Activated CD4-positive, alpha-beta memory T cell treated with anti-CD3 and anti-CD28 coated beads for 36 hours (primary cell): ENCODE measurements at places on chromosomes 13 and 19.

DNA sequence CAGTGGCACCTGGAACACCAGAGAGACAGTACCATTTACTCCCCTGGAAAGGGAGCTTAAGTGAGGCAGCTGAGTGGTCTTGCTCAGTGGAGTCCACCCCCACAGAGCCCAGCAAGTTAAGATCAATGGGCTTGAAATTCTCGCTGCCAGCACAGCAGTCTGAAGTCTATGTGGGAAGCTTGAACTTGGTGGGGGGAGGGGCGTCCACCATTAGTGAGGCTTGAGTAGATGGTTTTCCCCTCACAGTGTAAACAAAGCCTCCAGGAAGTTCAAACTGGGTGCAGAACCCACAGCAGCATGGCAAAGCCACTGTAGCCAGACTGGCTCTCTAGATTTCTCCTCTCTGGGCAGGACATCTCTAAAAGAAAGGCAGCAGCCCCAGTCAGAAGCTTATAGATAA is 30.3 kb upstream of the CEACAM4 start:
- no peak for DNase-seq

DNA sequence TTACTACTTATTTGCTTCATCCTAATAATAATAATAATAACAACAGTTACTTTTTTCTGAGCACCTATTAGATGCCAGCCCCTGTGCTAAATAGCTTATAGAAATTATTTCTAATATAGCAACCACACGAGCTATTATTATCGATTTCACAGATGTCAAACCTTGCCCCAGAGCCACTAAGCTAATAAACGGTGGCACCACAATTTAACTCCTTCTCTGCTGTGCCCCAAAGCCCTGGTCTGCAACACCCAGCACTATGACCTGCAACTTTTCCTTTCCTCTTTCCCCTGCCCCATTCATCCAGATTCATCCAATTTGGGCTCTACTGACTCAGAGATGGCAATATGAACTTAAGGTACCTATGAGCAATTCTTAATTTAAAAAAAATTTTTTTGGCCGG is 6.4 kb downstream of the RFX2 start:
- DNase-seq = no peak

GRCh38 chr13:60143775-60144174 is 20.0 kb downstream of the DIAPH3 start:
- DNase-seq = no peak

- no peak for DNase-seq
Measured at GRCh38 chr13:105597573-105597972, 937.9 kb downstream of the EFNB2 start.

DNA sequence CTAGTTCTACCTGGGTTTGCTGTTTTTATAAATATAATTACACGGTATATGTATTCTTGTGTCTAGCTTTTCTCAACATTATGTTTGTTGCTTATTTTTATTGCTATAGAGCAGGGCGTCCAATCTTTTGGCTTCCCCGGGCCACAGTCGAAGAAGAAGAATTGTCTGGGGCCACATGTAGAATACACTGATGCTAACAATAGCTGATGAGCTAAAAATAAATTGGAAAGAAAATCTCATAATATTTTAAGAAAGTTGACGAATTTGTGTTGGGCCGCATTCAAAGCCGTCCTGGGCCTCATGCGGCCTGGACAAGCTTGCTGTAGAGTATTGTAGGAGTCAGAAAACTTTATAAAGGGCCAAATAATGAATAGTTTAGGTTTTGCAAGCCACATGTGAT is 33.9 kb downstream of the GPR12 start:
- DNase-seq = no peak

GRCh38 chr19:35114353-35115176 is 1.1 kb upstream of the FXYD3 start:
- peak; percentile 78 for DNase-seq

DNA sequence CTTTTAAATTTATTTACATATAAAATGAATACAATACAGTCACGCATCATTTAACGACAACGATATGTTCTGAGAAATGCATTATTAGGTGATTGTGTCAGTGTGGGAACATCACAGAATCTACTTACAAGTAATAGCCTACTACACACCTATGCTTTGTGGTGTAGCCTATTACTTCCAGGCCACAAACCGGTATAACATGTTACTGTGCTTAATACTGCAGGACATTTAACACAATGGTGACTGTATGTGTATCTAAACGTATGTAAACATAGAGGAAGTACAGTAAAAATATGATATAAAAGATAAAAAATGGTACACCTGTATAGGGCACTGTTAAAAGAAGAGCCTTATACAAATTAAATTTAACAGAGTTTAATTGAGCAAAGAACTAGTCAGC is 62.4 kb upstream of the KLHL1 start:
- DNase-seq = no peak

DNA sequence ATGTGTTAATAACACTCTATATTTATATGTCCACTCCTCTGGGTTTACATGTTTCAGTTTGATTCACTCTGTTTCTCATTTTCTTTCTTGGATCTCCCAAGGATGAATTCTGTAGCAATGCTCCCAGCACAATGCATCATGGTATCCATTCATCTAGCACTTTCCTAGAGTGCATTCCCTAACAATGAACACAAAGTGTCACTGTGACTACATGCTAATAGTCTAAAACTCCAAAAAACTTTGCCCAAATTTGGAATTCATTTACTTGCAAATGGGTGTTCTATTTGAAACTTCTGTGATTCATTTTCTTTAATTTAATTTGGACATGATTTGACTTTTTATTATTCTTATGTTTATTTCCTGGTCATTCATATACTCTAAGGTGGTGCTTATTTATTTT is 286.3 kb downstream of the POU4F1 start:
- DNase-seq = no peak

- DNase-seq = no peak
Measured at GRCh38 chr19:39138221-39139211, 12.9 kb downstream of the PAK4 start.

DNA sequence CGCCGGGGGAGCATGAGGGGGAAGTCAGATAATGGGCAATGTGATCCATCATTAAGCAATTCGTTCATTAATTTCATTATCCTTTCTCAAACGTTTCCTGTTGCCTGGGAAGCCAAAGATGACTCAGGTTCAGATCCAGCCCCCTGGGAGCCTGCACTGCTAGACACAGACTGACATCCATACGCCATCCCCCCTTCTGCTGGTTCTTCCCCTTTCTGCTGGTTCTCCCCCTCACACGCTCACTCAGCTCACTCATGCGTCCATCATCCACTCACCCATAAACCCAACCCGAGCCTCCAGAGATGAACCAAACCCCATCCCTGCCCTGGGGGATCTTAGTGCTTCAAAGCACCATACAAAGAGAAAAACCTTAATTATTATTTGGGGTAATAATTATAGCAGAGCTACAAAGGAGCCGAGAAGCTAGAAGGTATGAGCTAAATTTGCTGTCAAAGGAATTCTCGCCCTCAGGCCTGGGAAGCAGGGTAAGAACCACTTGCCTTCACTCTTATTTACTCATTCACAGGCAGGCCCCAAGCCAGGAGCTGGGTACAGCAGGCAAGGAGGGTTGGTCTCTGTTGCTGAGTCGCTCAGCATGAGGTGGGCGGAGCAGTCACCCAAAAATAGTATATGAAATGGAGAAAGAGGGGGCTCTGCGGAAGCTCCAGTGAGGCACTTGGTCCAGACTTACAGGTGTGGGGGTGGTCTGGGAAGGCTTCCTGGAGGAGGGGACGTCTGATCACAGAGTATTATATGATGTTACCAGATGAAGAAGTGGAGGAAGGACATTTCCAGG is 7.0 kb upstream of the ZNF444 start:
- DNase-seq = no peak

GRCh38 chr13:50934735-50935435 is 25.3 kb downstream of the RNASEH2B start:
- DNase-seq = no peak

DNA sequence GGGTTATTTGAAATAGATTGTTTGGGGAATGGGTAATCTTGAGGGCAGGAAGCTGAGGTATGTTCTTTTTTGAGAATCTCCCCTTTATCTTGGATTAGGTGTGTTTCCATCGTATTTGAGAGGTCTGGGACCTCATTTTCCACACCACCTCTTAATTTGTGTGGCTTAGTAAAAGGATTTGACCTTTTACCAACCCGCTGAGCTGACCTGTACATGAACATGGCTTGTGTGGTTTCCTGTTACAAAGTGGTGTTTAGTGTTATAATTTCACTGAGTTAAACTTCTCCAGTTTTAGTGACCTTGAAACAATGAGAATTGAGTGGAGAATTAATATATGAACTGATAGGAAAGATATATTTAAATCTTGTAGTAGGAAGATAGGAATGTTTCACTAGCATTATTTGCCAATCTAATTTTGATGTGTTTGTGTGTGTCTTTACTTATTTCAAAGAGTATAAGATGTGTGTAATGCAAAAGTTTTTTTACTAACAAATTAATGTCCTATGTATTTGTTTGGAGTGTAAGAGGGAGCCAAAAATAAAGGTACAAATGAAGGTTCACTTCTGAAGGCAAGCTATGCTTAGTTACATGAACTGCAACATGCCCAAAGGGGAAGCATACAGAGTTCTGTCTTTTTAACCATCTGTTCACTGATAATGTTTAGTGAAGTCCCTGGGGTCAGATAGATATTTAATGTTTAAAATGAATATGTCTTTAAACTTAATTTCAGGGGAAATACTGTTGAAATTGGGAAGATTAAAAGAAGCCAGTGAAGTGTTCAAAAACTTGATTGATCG is 17.1 kb downstream of the NAA16 start:
- no peak for DNase-seq

GRCh38 chr19:7923295-7924191 is 2.4 kb downstream of the CTXN1 start:
- DNase-seq = no peak

- no peak for DNase-seq
Measured at GRCh38 chr19:334296-335071, 10.1 kb downstream of the MIER2 start.

DNA sequence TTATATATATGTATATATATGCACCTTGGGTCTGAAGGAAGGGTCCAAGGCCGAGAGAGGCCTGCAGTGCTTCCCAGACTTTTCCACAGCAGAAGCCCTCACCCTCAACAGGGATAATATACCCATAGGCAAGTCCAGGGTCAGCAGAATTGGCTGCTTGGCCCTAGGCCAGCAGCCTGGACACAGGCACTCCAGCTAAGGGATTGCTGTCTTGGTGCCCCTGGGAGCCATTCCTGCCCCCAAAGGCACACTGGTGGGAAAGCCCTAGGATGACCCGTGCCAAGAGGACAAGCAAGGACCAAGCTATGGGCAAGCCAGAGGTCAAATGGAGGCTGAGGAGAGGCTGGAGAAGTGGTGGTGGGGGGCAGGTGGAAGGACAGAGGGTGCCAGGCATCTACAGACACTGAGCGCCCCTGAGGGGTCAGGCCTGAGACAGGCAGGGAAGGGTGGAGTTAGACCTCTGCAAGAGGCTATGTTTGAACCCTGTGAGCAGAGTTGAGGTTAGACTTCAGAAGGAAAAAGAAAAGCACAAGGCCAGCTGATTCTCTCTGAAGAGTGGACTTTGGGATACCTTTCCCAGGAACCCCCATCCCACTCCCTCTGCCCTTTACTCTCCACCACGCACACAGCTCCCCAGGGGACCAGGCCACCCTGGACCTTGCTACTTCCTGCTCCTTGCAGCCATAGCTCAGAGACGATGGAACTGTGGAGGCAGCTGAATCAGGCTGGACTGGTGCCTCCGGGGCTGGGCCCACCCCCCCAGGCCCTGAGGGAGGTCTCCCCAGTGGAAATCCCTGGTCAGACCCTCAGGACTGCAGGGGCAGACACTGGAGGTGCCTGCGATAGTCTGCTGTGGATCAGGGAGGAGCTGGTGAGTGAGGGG is at the start of gene ERICH4:
Gene ERICH4, plus strand, starts transcription at position 684 of the 883 bp plus-strand sequence. Its CDS starts 14 bp downstream, at position 698.
- no peak for DNase-seq

GRCh38 chr19:49333418-49333805 is 1.8 kb upstream of the CD37 start:
- DNase-seq = peak; percentile 19

DNA sequence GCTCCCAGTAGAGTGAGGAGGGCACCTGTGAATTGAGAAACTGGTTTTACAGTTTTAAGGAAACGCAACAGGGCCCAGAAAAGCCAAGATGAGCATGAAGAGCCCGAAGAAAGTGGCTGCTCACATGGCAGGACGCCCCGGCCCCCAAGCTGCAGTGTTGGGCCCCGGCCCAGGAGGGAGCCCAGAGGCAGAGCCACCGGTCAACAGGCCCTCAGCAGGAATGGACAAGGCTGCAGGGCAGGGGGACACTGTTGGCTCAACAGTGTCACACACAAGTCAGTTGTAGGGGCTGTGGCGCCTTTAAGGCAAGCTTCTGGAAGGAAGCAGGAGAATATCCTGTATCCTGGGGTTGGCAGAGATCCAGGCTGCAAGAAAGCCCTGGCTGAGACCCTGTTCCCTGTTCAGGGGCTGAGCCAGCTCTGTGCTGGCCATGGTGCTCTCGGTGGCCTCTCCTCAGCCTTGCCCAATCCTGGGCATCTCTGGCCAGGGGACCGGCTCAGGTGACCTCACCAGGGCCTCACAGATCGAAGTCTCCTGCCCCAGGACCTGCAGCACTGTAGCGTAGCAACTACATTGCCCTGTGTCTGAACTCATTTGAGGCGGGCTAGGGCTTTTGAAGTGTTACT is 28.0 kb downstream of the UPF1 start:
- no peak for DNase-seq

DNA sequence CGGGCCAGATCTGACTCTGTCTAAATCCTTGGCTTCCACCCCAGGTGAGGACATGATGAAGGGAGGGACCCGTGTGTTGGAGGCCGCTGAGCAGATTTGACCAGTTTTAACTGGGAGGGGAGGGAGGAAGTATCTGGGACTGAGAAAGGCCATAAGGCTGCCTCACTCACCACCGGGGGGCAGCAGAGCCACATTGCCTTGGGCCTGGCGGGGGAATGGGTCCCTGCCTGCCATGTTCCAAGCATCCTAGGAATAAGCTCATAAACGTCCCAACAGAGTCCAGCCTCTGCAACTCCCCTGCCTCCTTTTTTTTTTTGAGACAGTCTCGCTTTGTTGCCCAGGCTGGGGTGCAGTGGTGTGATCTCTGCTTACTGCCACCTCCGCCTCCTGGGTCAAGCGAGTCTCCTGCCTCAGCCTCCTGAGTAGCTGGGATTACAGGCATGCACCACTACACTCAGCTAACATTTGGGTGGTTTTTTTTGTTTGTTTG is 15.5 kb downstream of the MAST3 start:
- DNase-seq = peak; percentile 86

GRCh38 chr13:39952249-39953233 is 297.1 kb downstream of the COG6 start:
- DNase-seq = no peak
